ENCODE measurements at places on chromosomes 11 and 22. TPM values are rescaled to one million over a fixed set of nuclear protein-coding genes. Genes with fewer than 3 reads are reported as not detected.

C11orf16 gene
- total RNA-seq: not detected

- DNase-seq: no peak
These were observed 39.4 kb upstream of the TTC12 start for GRCh38 chr11:113274713-113275582.

DNA sequence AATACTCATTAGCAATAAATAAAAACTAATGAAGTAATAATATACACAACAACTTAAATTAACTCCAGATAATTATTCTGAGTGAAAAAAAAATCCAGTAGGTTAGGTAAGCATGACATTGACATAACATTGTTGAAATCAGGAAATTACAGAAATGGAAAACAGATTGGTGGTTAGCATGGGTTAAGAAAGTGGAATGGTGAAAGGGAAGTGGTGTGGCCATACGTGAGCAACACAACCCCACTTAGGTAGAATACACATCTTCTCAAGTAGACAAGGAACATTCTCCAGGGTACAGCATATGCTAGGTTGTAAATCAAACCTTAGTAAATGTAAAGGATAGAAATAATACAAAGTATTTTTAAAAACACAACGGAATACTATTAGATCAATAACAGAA, 30.2 kb upstream of the CLTCL1 start:
- DNase-seq: no peak

DNA sequence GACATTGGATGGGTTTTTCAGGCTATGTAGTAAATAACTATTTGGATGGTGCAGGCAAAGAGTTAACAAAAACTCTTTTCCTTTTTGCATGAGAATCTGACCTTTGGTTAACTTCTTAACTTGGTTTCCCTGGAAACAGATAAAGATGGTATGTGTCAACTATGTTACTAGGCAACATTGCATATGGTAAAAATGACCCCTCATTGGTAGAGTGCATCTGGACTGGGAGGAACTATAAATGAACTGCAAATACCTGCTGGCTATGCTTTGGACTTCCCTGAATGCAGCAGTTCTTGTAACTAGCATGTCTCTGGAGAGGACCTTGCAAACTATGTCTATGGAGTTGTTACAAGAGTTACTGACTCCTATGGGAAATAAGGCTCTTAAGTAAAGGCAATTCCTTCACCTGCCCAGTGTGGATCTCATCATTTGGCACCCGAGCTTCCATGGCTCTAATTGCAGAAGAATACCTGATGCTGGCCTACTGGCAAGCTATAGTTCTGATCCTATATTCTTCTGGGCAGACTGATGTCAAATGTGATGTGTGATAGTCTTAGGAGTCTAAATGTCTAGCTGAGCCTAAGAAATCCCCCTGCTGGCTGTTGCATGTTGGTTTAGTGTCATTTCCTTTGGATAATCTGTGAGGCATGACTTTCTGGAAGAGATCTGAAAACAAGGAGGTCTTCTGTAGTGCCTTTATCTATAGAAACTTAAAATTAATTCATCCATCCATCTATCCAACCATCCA, 126.7 kb upstream of the MTMR2 start:
- DNase-seq: no peak

GRCh38 chr11:74024261-74025029, 15.6 kb upstream of the UCP3 start:
- peak; percentile 66 for DNase-seq

DEPDC7 gene
- 0.84 TPM for total RNA-seq

- peak; percentile 12 for DNase-seq
These were observed 41.2 kb upstream of the RAB30 start for GRCh38 chr11:83112886-83113285.

FAM227A gene
- total RNA-seq: 0.71 TPM

PDGFB gene
- 2.3 TPM for total RNA-seq

UEVLD gene
- 20.7 TPM for total RNA-seq

DNA sequence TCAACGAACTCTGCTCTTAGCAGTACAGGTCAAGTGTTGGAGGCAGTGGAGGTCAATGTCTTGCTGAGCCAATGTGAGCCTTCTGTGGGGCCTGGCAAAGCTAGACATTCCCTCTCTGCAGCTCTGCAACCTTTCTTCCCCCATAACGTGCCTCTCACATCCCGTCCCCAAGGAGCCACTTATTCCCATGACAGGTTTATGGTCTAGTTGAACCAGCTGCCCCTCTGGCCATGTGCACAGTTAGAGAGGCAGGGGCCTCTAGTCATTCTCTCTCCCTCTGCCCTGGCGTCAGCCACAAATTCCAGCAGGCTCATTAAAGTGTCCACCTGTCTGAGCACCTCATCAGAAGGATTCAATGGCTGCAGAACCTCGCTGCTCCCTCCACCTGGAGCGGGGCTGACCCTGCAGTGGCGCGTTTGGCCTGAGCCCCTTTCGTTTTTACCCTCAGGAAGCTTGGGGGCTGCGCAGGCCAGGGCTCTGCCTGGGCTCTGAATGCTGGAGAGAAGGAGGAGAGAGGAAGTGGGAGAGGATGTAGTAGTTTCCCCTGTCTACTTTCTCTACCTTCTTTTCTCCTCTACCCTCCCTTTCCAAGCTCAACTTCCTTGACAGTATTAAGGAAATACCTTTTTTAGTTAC, 302.1 kb upstream of the B3GAT1 start:
- no peak for DNase-seq

OR51I1 gene
- total RNA-seq: not detected

- DNase-seq: no peak
These were observed 46.5 kb downstream of the ZBTB16 start for GRCh38 chr11:114106047-114106446.

GRCh38 chr22:30408388-30409102, 11.7 kb downstream of the SEC14L2 start:
- DNase-seq: no peak

GRCh38 chr11:111417011-111417765, 38.1 kb upstream of the POU2AF1 start:
- peak; percentile 64 for DNase-seq

C11orf87 gene
- total RNA-seq: not detected

DNA sequence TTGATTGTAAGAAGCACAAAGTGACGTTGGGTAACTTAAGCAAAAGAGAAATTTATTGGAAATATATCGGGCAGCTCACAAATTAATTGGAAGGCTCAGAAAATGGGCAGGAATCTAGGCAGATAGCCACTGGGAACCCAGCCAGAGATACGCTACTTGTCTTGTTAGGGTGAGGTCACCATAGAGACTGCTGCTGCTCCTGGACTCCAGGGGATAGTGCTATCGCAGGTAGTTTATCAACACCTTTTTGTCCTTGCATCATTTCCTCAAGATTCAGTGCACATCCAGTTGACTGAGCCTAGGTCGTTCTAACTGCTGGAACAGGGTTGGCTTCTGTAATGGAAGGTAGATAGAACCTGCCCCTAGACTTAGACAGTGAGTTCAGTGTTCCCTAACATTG, 19.6 kb downstream of the AMOTL1 start:
- DNase-seq: no peak

Measured in activated CD4-positive, alpha-beta T cell treated with anti-CD3 and anti-CD28 coated beads, Interleukin-2, amount 10 ng/mL, durations not matched to agents 24 days and 14 days (primary cell).